ENCODE measurements at places on chromosomes 11 and 22. TPM values are rescaled to one million over a fixed set of nuclear protein-coding genes. Genes with fewer than 3 reads are reported as not detected.

DNA sequence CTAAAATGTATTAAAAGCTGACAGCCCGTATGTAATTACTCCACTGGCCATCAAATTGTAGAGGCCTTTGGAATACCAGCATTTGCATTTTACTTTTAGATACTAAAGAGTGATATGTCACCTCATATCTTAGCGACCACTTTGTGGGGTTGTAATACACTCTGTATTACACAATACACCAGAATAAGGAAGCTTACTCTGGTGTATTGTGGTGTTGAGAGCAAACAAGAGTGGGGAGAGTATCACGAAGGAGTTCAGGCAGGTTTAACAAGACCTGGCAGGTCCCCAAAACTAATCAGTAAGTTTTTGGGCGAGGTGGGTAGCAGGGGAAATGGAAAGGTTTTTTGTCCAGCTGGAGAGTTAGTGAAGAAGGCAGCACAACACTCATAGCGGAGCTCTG lies 3.2 kb downstream of the NUP50 start:
- no peak for DNase-seq

FAT3 gene
- total RNA-seq, result 7.6 TPM

FOLR1 gene
- total RNA-seq, result 5.0 TPM

LRRC56 gene
- 5.0 TPM for total RNA-seq

GNG3 gene
- 0.57 TPM for total RNA-seq

Data from PC-9 (cell line).